Suppressor macrophage treated with lipopolysaccharide for 4 hours (primary cell): ENCODE measurements at places on chromosomes 12 and 14.

DNA sequence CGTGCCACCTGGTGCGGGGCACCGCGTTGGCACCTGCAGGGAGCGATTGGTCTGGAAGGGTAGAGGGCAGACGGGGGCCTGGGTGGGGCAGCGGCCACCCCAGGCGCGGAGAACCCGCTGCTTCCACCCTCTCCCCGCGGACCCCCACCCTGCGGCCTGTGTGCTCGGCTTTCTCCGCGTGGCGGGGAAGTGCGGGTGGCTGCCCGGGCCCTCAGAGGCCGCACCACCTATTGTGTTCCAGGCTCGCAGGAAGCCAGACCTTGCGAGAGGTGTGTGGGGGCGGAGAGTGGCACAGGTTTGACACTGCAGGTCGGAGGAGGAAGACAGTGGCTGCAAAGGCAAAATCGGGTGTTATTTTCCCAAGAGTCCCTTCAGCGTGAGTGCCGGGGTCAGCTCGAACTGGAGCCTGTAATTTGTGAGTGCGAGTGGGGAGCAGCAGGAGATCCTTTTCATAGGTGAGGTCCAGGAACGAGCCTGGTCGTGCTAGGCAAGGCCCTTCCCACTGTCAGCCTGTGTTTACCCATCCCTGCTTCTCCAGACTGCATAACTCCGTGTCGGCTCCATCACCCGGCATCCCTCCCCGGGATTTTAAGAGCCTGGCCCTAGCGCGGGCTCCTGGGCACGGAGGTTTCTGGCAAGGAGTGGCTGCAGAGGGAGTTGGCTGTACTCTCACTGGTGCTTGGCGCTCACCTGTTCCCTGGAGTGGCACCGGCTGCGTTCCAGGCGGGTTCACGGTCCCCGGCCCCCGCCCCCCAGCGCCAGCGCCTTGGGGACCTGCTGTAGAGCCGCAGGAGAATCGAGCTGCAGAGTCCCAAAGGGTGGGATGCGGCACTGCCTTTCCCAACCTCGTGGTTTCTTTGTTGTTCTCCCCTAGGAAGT lies 935 bp downstream of the TBC1D30 start:
- no peak for DNase-seq

- peak; percentile 29 for DNase-seq
Measured at GRCh38 chr12:8622646-8623045, 10.0 kb upstream of the AICDA start.

GRCh38 chr14:67532998-67533753 lies at the start of gene PLEKHH1:
TSS of gene PLEKHH1 (plus strand) at chr14:67533290. CDS start at chr14:67541868, 8,578 bp downstream.
- DNase-seq = peak; percentile 81

DNA sequence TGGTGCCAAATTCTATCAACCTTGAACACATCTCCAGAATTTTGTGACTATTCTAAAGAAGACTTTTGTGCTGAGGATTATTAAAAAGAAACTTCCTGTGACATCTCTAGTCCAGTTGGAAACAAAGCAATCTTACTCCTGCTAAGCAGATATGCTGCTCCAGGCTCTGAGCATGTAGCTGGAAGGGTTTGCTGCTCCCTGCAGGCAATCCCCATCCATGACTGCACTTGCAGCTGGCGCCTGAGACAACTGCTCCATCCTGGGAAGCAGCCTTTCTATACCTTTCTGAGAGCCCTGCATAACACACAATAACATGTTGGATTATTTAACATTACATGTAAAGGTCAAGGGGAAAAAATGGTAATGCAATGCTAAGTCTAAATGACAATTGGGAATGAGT lies 105.1 kb downstream of the NDUFA12 start:
- no peak for DNase-seq
